Left renal pelvis (tissue), 4 donors: ENCODE measurements at places on chromosomes 6 and 20. TPM values are rescaled to one million over a fixed set of nuclear protein-coding genes. Genes with fewer than 3 reads are reported as not detected.

ARFGAP1 gene
- 73.0 TPM for polyA plus RNA-seq

GSTA4 gene
- 133 TPM for polyA plus RNA-seq

RSPO3 gene
- 18.9 TPM for polyA plus RNA-seq

POU5F1 gene
- polyA plus RNA-seq = 1.4 TPM

RHAG gene
- 5.6 TPM for polyA plus RNA-seq

RGS17 gene
- polyA plus RNA-seq = 2.3 TPM

NRN1 gene
- 7.6 TPM for polyA plus RNA-seq

MYB gene
- 4.8 TPM for polyA plus RNA-seq

CAGE1 gene
- polyA plus RNA-seq = 0.17 TPM

RFX6 gene
- not detected for polyA plus RNA-seq

ULBP1 gene
- 0.76 TPM for polyA plus RNA-seq

SPACA1 gene
- not detected for polyA plus RNA-seq

PPP1R16B gene
- 6.5 TPM for polyA plus RNA-seq

C20orf141 gene
- not detected for polyA plus RNA-seq

SALL4 gene
- polyA plus RNA-seq = 6.6 TPM

RIPPLY2 gene
- not detected for polyA plus RNA-seq

NKAIN2 gene
- 40.0 TPM for polyA plus RNA-seq

PERP gene
- polyA plus RNA-seq = 20.5 TPM

SMPD2 gene
- 15.3 TPM for polyA plus RNA-seq

PACSIN1 gene
- 0.59 TPM for polyA plus RNA-seq

SEMG1 gene
- polyA plus RNA-seq = not detected

BMP2 gene
- polyA plus RNA-seq = 17.9 TPM

R3HDML gene
- 0.90 TPM for polyA plus RNA-seq

RIPOR2 gene
- 7.8 TPM for polyA plus RNA-seq

PPIL6 gene
- 4.8 TPM for polyA plus RNA-seq

CRISP2 gene
- not detected for polyA plus RNA-seq

TRIM15 gene
- polyA plus RNA-seq = not detected

ABHD16B gene
- polyA plus RNA-seq = not detected

SNAP25 gene
- 15.1 TPM for polyA plus RNA-seq

CST7 gene
- 0.19 TPM for polyA plus RNA-seq

FGD2 gene
- 1.7 TPM for polyA plus RNA-seq

IRF4 gene
- 2.2 TPM for polyA plus RNA-seq
